ENCODE measurements at places on chromosomes 3 and 15.

GRCh38 chr15:81157939-81158223, 23.8 kb downstream of the CFAP161 start:
- H3K4me3 ChIP-seq, result no peak overlapping the region
- no peaks in the 10 kb centered on the region for H3K27me3 ChIP-seq
- no peaks in the 10 kb centered on the region for H3K36me3 ChIP-seq
- H3K4me1 ChIP-seq, result peaks cover 5% of the 10 kb centered on the region

DNA sequence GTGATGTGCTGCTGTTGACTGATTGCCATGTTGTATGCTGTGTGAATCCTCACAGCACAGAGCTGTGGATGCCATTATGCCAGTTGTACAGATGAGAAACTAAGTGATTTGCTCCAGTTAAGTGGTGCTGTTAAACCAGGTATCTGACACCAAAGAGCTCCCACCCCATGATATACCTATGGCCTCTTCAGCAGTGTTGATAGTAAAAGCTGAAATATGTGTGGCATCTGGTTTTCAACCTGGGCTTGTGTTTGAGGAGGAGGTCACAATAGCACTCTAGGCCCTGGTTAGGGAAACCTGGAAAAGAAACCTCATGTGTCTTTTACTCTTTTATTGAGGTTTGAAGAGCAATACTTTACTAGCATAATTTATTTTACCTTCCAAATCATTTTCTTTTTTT, 21.4 kb downstream of the RAD54L2 start:
- no peak for DNase-seq
- no peak overlapping the region for H3K4me3 ChIP-seq
- no peak overlapping the region for H3K27ac ChIP-seq
- no peaks in the 10 kb centered on the region for H3K4me1 ChIP-seq
- H3K36me3 ChIP-seq, result peaks cover 6% of the 10 kb centered on the region
- no peaks in the 10 kb centered on the region for H3K27me3 ChIP-seq

DNA sequence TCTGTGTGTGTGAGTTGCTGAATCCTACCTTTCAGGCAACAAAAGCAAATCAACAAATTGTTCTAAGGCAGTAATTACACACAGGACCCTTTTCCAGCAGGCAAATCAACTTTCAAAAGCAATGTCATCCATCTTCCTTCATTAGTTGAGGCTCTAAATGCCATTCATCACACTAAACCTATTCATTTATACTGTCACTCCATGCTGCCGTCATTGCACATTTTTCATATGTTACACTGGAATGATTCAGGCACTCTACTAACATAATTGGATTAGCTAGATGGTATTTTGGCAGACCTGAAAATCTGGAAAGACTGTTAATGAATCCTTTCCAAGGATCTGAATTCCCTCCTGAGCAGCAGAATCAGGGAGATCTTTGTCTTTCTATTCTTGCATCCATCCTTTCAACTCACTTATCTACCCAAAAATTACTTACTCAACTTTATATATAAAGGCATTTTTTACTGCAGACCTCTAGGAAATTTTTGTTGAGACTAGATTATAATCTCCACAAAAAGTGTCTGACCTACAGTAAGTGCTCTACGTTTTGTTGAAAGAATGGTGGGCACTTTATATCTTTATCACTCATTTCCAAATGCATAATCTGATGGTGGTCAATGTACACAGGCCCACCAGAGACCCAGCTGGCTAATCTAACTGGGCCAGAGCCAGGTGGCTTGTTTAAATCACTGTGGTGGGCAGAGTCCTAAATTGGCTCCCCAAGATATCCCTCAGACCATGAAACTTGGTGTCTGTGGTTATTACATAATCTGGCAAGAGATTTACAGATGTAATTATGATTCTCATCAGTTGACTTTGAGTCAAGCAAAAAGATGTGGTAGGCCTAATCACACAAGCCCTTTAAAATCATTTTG, 25.0 kb downstream of the MIX23 start:
- no peaks in the 10 kb centered on the region for H3K4me1 ChIP-seq
- H3K4me3 ChIP-seq, result no peak overlapping the region
- no peak overlapping the region for H3K27ac ChIP-seq
- no peak for DNase-seq

- no peaks in the 10 kb centered on the region for H3K27me3 ChIP-seq
- no peaks in the 10 kb centered on the region for H3K4me1 ChIP-seq
- no peak overlapping the region for H3K27ac ChIP-seq
- no peak overlapping the region for H3K4me3 ChIP-seq
- DNase-seq, result no peak
Observed at GRCh38 chr3:161084277-161084676, 20.9 kb downstream of the B3GALNT1 start.

- no peaks in the 10 kb centered on the region for H3K4me1 ChIP-seq
- H3K27me3 ChIP-seq, result no peaks in the 10 kb centered on the region
- no peak for DNase-seq
Observed at GRCh38 chr15:25242957-25243799, 195.6 kb downstream of the UBE3A start.

- H3K27me3 ChIP-seq, result no peaks in the 10 kb centered on the region
- no peak overlapping the region for H3K4me3 ChIP-seq
- DNase-seq, result no peak
Observed at GRCh38 chr15:67242708-67243111, 11.8 kb downstream of the AAGAB start.

DNA sequence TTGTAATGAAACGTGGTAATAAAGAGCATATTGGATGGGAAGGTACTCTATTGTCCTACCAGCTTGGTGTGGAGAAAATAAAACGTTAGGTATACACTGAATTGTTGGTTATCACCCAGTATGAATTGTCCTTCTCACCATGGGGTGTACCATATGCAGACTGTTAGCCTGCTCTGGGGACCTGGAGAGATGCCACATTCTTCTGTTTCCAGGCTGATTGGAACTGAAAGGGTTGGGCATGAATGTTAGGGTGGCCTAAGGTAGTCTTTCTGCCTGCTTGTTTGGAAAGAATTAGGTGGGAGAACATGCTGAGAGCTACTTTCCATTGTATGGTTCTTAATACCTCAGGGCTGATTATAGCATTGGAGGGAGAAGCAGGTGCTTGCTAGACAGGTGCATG, 340.6 kb downstream of the PTPRG start:
- H3K4me1 ChIP-seq, result peaks cover 4% of the 10 kb centered on the region
- H3K27me3 ChIP-seq, result no peaks in the 10 kb centered on the region
- H3K27ac ChIP-seq, result no peak overlapping the region

- no peaks in the 10 kb centered on the region for H3K4me1 ChIP-seq
- H3K27me3 ChIP-seq, result no peaks in the 10 kb centered on the region
- no peak overlapping the region for H3K27ac ChIP-seq
Observed at GRCh38 chr3:156307704-156308103, 187.3 kb downstream of the KCNAB1 start.

- no peak for DNase-seq
- H3K36me3 ChIP-seq, result no peaks in the 10 kb centered on the region
Observed at GRCh38 chr3:195080125-195080524, 190.8 kb downstream of the XXYLT1 start.

DNA sequence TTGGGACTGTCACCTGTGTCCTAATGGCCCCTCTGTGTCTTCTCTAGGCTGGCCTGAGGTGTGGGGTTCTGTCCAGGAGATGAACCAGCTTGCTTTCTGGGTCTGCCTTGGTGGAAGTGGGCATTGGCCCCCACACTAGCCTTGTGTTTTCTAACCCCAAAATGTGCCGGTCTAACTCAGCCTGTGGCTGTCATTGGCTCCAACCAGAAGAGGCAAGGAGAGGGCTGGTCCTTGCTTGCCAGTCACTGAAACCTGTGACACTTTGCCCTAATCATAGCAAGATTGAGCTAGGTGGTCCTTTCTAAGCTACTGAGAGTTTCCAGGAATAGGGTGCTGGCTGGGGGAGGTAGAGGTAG, 2.2 kb downstream of the C15orf39 start:
- peaks cover 34% of the 10 kb centered on the region for H3K4me1 ChIP-seq
- no peak overlapping the region for H3K27ac ChIP-seq
- peak overlapping the region; percentile 91 for H3K4me3 ChIP-seq
- peak; percentile 6 for DNase-seq
- peaks cover 31% of the 10 kb centered on the region for H3K36me3 ChIP-seq

DNA sequence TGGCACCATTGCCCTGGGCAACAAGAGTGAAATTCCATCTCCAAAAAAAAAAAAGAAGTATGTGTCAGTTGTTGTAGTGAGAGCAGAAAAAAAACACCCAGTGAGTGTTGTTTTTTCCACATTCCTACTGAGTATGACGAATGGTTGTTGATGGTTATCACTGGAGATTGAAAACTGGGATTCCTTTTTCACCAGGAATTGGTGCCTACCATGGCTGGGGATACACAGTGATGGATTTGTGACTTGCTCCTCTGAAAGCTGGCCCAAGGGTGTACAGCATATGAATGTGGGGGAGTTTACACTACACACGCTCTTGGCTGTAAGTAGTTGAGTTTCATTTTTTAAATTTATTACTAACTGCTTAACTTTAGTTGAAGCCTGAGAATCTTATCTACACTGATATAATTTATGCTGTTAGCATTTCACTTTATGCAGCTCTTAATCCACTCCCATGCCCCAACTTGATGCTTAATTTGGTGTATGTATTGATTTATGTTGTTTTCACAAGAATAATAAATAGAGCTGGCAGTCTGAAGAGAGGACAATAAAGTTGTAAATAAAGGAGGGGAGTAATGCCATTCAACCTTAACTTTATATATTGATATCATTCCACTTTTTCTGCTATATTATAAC, 56.0 kb upstream of the MME start:
- H3K27me3 ChIP-seq, result no peaks in the 10 kb centered on the region
- H3K27ac ChIP-seq, result no peak overlapping the region
- no peaks in the 10 kb centered on the region for H3K36me3 ChIP-seq
- no peak overlapping the region for H3K4me3 ChIP-seq
- H3K4me1 ChIP-seq, result peaks cover 6% of the 10 kb centered on the region
- DNase-seq, result peak; percentile 64

DNA sequence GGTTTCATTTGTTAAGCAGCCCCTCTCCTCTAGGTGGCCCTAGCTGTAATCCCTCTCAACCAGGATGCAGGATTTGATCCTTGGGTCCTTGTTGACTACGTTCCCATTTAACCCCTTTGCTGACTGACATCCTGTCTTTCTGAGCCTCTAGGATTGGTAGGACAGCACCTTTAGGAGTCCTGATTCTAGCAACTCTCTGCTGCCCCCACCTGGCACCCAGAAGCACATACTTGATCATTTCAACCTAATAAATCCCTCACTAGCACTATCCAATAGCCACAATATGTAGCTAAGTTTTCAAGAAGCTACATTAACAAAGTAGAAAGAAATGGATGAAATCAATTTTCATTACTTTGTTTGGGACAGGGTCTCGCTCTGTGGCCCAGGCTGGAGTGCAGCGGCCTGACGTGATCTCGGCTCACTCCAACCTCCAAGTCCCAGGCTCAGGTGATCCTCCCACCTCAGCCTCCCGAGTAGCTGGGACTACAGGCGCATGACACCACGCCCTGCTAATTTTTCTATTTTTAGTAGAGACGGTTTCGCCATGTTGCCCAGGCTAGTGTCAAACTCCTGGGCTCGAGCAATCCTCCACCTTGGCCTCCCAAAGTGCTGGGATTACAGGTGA, 28.3 kb downstream of the RSL24D1 start:
- no peak overlapping the region for H3K4me3 ChIP-seq
- H3K27me3 ChIP-seq, result no peaks in the 10 kb centered on the region
- H3K36me3 ChIP-seq, result no peaks in the 10 kb centered on the region
- H3K27ac ChIP-seq, result no peak overlapping the region

DNA sequence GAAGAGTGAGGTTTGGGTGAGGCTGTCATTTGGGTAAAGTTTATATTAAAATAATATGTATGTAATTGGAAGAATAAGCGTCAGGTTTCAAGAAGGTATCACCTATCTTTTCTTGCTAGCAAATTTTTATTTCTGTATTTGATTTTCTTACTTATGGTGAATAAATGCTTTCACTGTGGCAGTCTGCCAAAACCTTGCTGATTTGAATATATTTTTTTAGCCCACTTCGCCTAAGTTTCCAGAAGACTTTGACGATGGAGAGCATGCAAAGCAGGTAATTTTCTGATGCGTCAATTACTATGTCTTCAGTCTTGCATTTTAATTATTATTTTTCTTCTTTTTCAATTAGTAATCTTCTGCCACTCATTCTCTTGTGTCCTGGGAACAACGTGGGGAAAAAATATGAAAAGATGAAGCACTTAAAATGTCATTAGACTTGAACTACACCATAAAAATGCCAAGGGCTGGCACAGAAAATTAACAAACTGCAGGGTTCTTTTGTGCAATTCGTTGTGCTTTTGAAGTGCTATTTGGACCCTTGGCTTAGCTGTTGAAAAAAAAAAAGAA, 40.4 kb downstream of the SRP14 start:
- peaks cover 89% of the 10 kb centered on the region for H3K36me3 ChIP-seq
- H3K27me3 ChIP-seq, result no peaks in the 10 kb centered on the region
- H3K4me1 ChIP-seq, result no peaks in the 10 kb centered on the region

Measured in mesenchymal stem cell (in vitro differentiated cells and primary cell).